ENCODE measurements at places on chromosomes 2 and 18.

- DNase-seq: no peak
Measured at GRCh38 chr18:70423120-70423519, 134.3 kb downstream of the SOCS6 start.

DNA sequence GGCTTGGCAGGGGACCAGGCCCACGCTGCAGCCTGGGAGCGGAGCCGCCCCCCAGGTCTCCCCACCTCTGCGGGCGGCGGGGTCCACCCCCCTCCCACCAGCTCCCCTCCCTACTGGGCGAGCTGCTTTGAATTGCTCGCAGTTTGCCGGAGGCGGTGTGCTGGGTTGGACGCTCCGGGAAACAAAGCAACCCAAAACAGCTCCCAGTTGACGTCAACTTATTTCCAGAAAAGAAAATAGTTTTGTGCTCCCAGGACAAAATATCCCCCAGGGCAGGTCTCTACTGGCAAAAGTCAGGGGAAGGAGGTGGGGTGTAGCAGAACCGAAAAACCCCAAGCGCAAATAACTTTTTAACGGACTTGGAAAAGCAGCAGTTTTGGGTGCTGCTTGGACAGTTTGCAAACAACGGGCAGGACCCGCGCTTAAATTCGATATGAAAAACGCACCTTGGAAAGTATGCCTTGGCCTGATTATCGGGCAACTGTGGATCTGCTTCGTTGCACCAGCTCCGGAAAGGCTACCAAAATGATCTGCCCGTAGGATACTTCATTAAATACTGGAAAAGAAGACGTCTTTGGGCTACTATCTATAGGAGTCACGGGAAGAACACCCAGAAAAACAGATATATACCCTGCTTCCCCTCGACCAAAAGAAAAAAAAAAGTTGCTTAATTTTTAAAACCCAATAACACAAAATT lies 2.8 kb upstream of the KCTD1 start:
- no peak for DNase-seq

DNA sequence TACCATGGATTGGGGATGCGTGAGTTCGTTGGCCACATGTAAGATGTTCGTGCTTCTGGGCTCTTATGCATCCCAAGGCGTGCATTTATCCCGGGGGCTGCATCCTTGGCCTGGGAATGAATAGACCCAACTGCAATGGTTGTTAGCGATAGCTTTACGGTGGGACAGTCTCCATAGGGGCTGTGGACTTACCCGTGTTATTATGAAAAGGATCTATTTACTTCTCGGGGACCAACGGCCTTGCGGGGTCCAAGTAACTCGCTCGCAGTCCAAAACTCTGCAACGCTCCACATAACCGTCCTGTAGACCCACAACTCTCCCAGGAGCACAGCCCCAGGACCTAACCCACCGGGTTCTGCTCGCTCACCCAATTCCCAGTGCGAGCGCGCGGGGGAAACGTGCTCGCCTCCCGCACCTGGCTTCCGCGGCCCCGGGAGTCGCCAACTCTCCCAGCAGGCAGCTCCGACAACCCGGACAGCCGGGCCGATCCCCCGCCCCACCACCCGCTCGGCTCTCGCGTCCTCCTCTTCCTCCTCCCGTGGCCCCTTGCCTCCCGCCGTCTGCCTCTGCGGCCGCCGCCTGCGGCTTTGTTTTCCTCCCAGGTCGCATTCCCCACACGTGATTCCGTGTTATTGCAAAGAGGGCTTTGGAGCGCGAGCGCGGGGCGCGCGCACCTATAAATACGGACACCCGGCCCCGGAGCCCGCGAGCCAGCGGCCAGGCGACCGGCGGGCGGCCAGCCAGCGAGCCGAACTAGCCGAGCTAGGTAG lies at the start of gene CABLES1:
Gene CABLES1 (plus strand): TSS at position 706 of the 770 bp plus-strand sequence. CDS start 278 bp downstream, outside the sequence.
- DNase-seq: peak; percentile 50

- no peak for DNase-seq
Measured at GRCh38 chr2:19041434-19042041, 316.9 kb downstream of the OSR1 start.

DNA sequence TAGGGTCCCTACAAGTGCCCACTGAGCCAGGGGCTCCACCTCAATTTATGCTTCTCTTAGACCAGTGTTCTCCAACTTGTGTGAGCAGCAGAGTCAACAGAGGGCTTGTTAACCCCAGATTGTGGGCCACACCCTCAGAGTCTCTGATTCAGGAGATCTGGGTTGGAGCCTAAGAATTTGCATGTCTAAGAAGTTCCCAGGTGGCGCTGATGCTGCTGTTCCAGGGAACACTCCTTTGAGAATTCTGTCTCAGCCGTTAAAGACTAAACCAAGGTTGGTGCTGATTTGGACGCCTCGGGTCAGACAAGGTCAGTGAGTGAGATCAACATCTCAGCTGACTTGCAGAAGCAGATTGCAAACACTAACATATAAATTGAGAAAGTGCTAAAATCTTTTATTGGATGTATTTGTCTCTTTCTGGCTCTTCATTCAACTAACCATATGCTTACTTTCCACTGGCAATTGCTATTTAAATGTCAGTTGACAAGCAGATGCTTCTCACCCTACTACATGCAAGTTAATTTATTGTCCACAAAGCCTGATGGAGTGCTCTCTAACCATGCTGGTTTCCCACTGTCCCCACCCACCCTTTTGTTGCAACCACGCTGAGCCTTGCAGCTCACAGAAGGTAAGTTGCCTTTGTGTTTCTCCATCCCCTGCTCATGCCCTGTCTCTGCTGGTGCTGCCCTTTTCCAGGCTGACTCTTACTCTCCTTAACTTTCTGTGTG lies 31.5 kb downstream of the LYPD1 start:
- DNase-seq: no peak

- no peak for DNase-seq
Measured at GRCh38 chr18:34976534-34976898, 64.7 kb upstream of the MAPRE2 start.

DNA sequence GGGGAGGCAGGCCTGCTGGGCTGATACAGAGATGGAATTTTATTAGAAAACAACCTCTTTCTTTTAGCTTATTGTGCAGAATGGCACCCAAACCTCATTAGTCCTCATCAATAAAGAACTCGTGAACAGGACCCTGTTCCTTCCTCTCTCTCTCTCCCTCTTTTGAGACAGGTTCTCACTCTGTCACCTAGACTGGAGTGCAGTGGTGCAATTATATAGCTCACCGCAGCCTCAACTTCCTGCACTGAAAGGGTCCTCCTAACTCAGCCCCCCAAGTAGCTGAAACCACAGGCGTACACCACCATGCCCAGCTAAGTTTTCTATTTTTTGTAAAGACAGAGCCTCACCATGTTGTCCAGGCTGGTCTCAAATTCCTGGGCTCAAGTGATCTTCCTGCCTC lies 21.7 kb upstream of the AP1S3 start:
- no peak for DNase-seq

GRCh38 chr2:218993345-218994315 lies at the start of gene CRYBA2:
Gene CRYBA2 (minus strand): TSS chr2:218993422. CDS start chr2:218993176, 246 bp downstream.
- no peak for DNase-seq

GRCh38 chr2:233814056-233814835 lies 36.1 kb downstream of the MROH2A start:
- DNase-seq: no peak

DNA sequence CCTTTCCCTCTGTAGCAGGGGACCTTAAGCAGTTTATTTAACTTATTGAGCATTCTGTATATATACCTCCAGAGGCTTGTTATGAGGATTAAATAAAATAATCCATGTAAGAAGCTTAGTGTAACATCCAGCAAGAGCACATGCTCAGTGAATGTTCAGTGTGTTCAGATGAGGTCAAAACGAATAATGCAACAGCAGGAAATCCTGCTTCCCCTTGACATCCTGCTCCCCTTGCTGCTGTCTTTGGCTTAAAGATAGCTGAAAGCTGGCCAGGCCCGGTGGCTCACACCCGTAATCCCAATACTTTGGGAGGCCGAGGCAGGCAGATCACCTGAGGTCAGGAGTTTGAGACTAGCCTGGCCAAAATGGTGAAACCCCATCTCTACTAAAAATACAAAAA lies 68.7 kb downstream of the COL4A4 start:
- no peak for DNase-seq

- no peak for DNase-seq
Measured at GRCh38 chr2:6394276-6394675, 471.4 kb downstream of the CMPK2 start.

DNA sequence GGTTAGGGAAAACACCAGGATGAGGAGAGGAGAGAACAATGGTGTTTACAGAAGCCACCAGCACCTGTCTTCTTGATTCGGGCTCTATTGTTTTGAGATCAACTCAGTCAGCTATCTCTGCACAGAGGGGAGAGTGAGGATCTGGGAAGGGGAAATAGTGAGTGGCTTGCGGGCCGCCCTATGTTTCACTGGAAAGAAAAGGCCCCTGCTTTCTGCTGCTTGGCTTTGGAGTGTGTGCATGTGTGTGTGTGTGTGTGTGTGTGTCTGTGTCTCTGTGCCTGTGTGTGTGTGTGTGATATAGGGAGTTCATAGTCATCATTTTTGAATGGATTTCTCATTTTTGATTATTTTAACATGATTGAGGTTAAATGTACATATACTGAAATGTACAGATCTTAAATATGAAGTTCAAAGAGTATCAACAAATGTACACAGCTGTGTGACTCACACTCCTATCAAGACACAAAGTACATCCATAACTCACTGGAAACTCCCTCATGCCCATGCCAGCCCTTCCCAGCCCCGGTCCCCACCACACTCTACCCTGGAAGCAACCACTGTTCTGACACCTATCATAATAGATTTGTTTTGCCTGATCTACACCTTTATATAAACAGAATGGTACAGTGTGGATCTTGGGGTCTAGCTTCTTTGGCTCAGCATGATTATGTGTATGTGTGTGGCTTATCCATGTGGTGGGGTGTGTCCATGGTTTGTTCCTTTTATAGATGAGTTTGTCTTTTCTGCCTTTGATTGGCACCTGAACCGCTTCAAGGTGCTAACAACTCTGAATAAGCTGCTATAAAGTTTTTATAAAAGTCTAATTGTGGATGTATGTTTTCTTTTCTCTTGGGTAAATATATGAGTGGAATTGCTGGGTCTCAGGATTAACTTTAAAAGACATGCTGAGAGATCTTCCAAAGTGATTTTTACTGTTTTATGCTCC lies 258.3 kb downstream of the SETBP1 start:
- DNase-seq: no peak

- DNase-seq: no peak
Measured at GRCh38 chr2:30823452-30823851, 16.2 kb upstream of the CAPN13 start.

- DNase-seq: no peak
Measured at GRCh38 chr2:2671826-2672225, 340.8 kb upstream of the MYT1L start.

DNA sequence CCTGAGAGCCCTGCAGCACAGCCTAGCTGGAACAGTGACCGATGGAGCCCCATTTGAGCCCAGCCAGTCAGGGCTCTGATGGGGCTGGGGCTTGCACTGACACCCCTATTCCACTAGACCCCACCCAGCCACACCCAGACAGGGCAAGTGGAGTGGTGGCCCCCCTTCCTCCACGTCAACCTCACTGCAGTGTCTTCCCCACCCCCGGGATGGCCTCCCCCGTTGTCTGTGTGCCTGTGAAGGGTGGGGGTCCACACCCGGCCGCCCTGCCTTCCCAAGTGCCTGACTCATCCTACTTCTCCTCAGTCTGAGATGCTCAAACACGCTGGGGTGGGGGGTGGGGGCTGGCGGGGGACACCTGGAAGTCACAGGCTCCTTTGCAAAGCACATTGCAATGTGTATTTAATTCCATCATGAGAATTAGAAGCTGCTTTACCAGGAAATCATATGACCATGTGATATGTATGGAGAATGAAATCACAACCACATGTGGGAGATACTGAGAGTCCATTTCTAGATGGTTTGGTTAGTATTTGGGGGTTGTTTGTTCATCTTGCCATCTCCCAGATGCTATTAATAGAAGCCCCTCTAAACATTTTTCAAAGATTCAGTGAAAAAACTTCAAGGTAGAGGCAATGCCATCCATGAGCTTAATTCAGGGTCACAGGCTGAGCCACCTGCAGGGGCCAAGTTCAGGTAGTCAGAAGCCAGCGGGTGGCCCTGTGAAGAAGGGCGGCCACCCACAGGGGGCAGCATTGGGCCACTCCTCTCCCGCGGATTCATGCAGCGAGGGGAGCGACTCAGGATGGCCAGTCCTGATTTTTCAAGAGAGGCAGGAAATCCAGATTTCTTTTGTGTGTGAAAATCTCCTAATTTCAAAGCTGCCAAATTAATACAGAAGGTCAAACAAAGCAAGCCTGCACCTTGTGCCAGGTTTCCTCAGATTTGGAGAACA lies 22.7 kb upstream of the GMPPA start:
- DNase-seq: peak; percentile 64

DNA sequence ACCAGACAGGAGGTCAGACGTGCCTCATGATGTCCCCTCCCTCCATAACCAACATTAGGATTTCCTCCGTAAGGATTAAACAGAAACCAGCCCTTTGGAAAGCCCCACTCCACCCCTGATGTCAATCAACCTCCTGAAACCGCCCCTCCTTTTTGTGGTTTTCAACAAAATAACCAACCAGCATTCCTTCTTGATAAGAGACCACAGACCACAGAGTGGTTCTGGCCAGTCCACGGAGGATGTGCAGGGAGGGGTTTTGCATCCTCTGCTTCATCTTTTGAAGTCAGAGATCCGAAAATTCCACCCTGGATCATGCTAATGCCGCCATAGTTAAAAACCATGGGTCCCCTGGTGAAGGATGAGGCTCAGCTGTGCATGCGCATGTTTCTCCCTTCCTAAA lies 180.0 kb upstream of the CCDC150 start:
- DNase-seq: no peak

- DNase-seq: no peak
Measured at GRCh38 chr18:37175727-37176620, 347.0 kb downstream of the KIAA1328 start.

DNA sequence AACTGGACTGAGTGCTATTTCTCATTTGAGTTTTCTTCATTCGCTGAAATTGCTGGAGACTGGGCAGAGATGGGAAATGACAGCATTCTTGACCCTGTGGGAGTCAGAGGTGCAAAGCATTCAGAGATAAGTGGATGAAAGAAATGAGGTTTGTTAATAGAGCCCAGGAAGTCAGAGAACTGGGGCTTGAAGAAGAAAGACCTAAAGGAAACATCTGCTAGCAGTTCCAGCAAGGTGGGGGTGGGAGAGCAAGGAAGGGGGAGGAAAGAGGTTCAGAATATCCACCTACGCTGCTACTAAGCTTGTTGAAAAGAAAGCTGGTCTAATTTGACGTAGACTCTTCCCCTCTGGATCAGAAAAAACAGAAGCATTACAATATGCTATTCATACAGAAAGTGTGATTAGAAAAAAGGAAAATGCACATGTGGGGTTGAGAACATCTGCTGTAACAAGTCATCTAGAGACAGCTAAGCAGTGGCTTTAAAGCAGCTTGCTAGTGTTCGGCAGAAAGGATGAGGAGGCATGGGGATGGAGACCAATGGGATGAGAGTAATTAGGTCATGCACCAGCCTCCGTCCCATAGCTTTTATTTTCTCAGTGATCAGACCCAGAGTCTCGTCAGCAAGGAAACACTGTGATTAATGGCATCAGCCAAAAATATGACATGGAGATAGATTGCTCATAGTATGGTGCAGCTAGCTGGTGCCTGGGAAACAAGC lies 29.7 kb downstream of the NAB1 start:
- DNase-seq: peak; percentile 53

Data from stimulated activated naive CD8-positive, alpha-beta T cell treated with anti-CD3 and anti-CD28 coated beads, Interleukin-15, amount 100 ng/mL, for 72 hours (primary cell).